Mucosa of gallbladder (tissue), 1 donor: ENCODE measurements at places on chromosomes 4 and X. TPM values are rescaled to one million over a fixed set of nuclear protein-coding genes. Genes with fewer than 3 reads are reported as not detected.

Gene TMEM128
- 15.9 TPM for total RNA-seq

Gene ZFP42
- total RNA-seq: 0.09 TPM

Gene IL2
- 3.4 TPM for total RNA-seq

Gene CENPE
- 2.2 TPM for total RNA-seq

DNA sequence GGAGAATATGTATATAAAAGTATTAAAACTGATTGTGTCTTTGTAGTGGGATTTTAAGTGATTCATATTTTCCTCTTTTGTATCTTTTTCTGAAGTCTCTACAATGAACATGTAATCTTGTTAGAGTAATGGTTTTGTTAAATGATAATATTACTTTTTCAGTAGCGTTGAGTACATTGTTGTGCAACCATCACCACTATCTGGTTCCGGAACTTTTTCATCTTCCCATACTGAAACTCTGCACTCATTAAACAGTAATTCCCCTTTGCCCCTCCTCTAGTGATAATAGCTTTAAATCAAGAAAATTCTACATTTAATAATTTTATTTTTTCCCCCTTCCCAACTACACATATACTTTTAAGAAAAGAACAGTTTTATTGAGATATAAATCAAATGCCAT, 23.3 kb downstream of the SHROOM3 start:
- DNase-seq: no peak

- DNase-seq: peak; percentile 28
These were observed 133.0 kb upstream of the TMLHE start for GRCh38 chrX:155745792-155746191.

DNA sequence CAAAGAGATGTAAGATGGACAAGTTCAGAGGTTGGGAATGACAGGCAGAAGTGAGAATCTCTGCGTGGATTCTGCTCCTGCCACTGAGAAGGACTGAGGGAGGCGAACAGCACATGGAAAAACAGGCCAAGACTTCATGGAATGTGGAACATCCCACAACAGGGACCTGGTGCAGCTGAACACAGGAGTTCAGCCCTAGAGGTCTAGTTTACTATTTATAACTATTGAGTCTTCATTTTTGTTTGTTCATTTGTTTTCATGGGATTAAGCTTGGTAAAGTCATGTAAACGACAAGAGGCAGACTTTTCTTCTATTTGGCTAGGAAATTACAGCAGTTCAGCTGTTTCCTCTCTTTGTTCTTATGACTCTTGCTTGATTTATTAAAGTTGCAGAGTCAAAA, 234.5 kb downstream of the MAML3 start:
- DNase-seq: peak; percentile 48

GRCh38 chr4:96652158-96652557, 812.3 kb downstream of the PDHA2 start:
- DNase-seq: no peak

GRCh38 chr4:157372567-157372966, 152.0 kb downstream of the GRIA2 start:
- no peak for DNase-seq

DNA sequence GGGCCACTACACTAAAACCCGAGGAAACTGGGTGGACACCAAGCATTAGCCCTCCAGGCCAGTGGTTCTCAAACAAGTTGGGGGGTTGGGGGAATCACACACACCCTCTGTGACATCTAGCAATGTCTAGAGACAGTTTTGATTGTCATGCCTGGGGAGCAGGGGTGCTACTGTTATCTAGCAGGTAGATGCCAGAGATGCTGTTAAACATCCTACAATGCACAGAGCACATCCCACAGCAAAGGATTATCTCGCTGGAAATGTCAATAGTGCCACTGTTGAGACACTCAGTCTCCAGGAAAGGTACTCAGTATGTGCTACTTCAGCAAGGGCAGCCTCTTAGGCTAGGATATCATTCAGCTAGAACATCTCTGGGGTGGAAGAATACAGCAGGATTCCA, 1.3 kb downstream of the SMC1A start:
- no peak for DNase-seq

DNA sequence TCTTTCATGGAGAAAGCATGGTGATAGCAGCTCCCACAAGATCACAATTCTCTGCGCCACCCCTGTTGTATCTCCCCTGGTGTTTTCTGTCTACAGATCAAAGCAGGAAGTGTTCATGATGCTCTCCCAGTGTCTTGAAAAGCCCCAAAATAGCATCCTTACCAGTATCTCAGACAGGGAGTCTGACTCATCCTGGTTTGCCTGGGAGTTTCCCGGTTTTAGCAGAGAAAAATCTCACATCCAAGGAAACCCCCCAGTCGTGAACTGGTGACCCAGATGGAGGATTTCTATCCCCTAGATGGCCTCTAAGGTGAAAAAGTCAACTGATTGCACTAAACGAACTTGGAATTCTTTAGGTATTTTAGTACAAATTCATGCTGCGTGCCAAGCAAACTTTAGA, 64.3 kb upstream of the NR0B1 start:
- no peak for DNase-seq
